ENCODE measurements at places on chromosomes 1 and 21.

- H3K4me1 ChIP-seq: peaks cover 91% of the 10 kb centered on the region
- peaks cover 5% of the 10 kb centered on the region for H3K36me3 ChIP-seq
- H3K27me3 ChIP-seq: no peaks in the 10 kb centered on the region
- H3K4me3 ChIP-seq: peak overlapping the region; percentile 89
- H3K27ac ChIP-seq: peak overlapping the region; percentile 86
Observed at GRCh38 chr21:17784180-17784598, 35.0 kb downstream of the C21orf91 start.

- H3K4me3 ChIP-seq: no peak overlapping the region
- H3K36me3 ChIP-seq: no peaks in the 10 kb centered on the region
- no peaks in the 10 kb centered on the region for H3K4me1 ChIP-seq
- H3K27ac ChIP-seq: no peak overlapping the region
- H3K27me3 ChIP-seq: no peaks in the 10 kb centered on the region
Observed at GRCh38 chr1:10737651-10738050, 58.8 kb downstream of the CASZ1 start.

DNA sequence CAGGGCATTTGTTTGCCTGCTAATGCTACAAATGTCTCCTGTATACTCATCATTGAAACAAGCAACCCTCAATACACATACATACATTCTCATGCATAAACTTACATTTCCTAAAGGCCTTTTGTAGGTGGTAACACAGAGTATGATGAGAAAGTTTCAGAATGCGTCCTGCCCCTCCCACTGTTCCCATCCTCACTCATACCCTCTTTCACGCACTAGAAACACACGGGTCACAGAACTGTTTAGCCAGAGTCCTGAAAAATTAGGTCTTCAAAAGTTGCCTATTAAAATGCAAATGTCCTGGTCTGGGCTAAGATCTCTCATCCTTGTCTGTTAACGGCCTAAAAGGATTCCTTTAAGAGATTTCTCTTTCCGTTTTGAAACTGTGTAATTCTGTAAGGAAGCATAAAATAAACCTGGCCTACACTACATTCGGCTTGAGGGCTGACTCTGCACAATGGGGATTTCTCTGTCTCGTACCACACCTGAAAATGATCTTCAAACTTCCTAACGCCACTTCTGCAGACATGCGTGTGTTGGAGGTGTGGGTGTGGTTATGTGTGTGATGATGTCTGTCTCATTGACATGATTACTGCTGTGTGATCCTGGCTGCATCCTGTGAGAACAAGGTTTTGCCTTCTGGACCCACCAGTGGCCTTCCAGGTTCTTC lies 5.3 kb upstream of the FCER1A start:
- DNase-seq: no peak
- H3K27me3 ChIP-seq: peaks cover 2% of the 10 kb centered on the region
- no peaks in the 10 kb centered on the region for H3K36me3 ChIP-seq
- no peak overlapping the region for H3K4me3 ChIP-seq
- no peak overlapping the region for H3K27ac ChIP-seq
- no peaks in the 10 kb centered on the region for H3K4me1 ChIP-seq

DNA sequence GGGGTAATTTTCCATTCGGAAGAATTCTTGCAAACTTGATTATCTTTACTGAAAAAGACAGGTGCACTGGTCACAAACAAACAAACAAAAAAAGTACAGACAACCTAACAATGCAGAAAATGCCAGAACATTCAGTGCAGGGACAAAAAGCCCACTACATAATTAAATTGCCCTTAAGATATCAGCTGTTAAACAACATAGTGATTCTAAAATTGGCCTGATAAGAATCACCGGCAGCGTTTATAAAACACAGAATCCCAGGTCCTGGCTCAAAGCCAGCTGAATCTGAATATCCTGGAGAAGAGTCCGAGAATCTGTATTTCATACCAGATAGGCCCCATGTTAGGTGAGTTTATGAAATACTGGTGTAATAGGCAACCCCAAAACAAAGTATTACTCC lies 6.1 kb downstream of the PLPP3 start:
- peaks cover 12% of the 10 kb centered on the region for H3K27me3 ChIP-seq
- H3K4me3 ChIP-seq: no peak overlapping the region
- H3K27ac ChIP-seq: no peak overlapping the region
- no peaks in the 10 kb centered on the region for H3K4me1 ChIP-seq

DNA sequence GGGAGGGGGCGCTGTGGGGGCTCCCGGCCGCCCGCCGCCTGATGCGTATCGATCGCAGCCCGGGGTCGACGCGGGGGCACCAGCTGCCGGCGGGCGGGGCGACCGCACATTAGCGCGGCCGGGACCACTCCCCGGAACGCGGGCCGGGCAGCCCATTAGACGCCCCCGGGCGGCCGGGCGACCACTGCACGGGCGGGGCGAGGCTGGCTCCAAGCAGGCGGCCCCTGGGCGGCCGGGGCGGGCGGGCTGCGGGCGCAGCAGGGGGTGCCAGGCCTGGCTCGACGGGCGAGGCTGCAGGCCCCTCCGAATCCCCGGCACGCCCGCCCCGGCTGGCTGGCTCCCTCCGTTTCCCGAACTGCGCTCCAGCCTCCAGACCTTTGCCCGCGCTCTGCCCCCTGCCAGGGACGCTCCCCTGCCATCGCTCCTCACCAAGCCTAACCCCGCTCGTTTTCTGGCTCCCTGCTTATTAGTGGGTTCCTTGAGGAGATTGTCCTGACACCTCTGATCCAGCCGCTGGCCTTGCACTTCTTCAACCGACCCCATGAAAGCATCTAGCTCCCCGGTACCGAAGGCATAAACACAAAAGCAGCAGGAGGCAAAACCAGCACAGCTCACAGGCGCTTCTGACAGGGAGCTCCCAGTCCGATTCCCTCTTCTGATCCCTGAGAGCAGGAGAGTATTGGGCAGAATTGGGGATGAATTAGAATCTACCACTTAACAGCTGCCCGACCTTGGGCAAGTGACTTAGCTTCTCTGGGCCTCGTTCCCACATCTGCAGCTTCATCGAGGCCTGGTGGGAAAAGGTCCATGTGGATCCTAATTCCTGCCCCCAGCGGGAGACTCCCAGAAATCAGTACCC lies 92.6 kb upstream of the CASZ1 start:
- H3K27ac ChIP-seq: no peak overlapping the region
- H3K4me1 ChIP-seq: peaks cover 3% of the 10 kb centered on the region
- H3K36me3 ChIP-seq: no peaks in the 10 kb centered on the region

- no peak for DNase-seq
- H3K27me3 ChIP-seq: no peaks in the 10 kb centered on the region
- no peaks in the 10 kb centered on the region for H3K36me3 ChIP-seq
- no peaks in the 10 kb centered on the region for H3K4me1 ChIP-seq
- H3K4me3 ChIP-seq: no peak overlapping the region
- H3K27ac ChIP-seq: no peak overlapping the region
Observed at GRCh38 chr1:46072975-46073374, 59.5 kb downstream of the PIK3R3 start.

- DNase-seq: no peak
- no peak overlapping the region for H3K4me3 ChIP-seq
- no peaks in the 10 kb centered on the region for H3K36me3 ChIP-seq
Observed at GRCh38 chr1:82830690-82831380, 1030.1 kb downstream of the ADGRL2 start.

- no peaks in the 10 kb centered on the region for H3K27me3 ChIP-seq
- DNase-seq: peak; percentile 0
- H3K36me3 ChIP-seq: no peaks in the 10 kb centered on the region
- H3K27ac ChIP-seq: no peak overlapping the region
- H3K4me3 ChIP-seq: no peak overlapping the region
Observed at GRCh38 chr21:46002841-46003574, 21.4 kb downstream of the COL6A1 start.

DNA sequence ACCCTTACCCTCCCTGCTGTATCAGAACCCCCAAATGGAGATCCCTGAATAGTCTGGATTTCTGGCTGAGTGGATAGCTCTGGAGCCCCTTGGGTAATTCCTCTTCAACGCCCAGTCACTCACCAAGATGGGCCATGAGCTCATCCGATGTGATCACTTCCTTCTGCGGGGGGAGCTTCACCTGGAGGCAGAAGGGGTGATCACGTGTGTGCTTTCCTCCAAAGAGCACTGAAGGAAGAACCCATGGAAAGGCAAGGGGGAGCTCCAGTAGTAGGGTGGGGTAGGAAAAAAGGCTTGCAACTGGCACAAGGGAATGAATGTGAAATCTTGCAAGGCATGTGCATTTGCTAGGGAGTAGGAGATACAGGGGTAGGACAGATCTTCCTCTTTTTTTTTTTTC lies 5.1 kb downstream of the MINDY1 start:
- DNase-seq: no peak
- no peaks in the 10 kb centered on the region for H3K27me3 ChIP-seq
- no peak overlapping the region for H3K4me3 ChIP-seq
- H3K27ac ChIP-seq: no peak overlapping the region
- H3K4me1 ChIP-seq: peaks cover 38% of the 10 kb centered on the region
- peaks cover 37% of the 10 kb centered on the region for H3K36me3 ChIP-seq

DNA sequence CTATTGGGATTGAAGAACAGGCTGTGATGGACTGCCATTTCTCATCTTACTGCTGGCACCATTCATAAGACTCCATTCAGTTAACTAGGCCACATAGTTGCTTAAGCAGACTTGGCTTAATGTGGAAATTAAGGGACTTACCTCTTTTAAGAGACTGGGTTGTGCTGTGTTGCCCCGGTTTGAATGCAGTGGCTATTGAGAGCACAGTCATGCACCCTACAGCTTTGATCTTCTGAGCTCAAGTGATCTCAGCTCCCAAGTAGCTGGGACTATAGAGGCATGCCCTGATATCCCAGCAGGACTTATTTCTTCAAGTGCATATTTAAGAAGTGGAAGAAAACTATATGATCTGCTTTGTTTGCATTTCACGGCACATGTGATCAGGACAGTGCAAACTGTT lies 181.1 kb downstream of the RASAL2 start:
- no peaks in the 10 kb centered on the region for H3K27me3 ChIP-seq
- H3K4me3 ChIP-seq: no peak overlapping the region
- H3K36me3 ChIP-seq: no peaks in the 10 kb centered on the region
- H3K27ac ChIP-seq: no peak overlapping the region
- no peaks in the 10 kb centered on the region for H3K4me1 ChIP-seq

GRCh38 chr21:39385299-39386145 lies 36.6 kb upstream of the HMGN1 start:
- no peak overlapping the region for H3K27ac ChIP-seq
- H3K4me3 ChIP-seq: peak overlapping the region; percentile 37
- peak; percentile 53 for DNase-seq
- no peaks in the 10 kb centered on the region for H3K27me3 ChIP-seq
- peaks cover 28% of the 10 kb centered on the region for H3K4me1 ChIP-seq
- no peaks in the 10 kb centered on the region for H3K36me3 ChIP-seq

DNA sequence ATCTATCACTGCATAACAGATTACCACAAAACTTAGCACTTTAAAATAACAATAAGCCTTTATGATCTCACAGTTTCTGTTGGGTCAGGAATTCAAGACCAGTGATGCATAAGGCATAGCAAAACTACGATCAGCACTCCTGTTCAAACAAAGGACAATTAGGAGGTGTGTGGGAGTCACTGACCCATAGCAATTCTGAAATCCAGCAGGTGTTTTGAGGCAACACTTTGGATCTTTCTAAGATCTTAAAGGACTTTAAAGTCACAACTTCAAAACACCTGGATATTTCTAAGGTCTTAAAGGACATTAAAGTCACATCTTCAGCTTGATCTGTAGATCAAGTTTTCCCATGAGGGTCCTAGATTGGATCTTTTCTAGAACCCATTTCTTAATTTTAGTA lies 35.3 kb downstream of the AKT3 start:
- H3K4me1 ChIP-seq: no peaks in the 10 kb centered on the region
- H3K27me3 ChIP-seq: no peaks in the 10 kb centered on the region
- no peak for DNase-seq
- no peak overlapping the region for H3K27ac ChIP-seq

- H3K36me3 ChIP-seq: peaks cover 41% of the 10 kb centered on the region
- no peak for DNase-seq
- H3K27me3 ChIP-seq: no peaks in the 10 kb centered on the region
- H3K4me3 ChIP-seq: no peak overlapping the region
Observed at GRCh38 chr1:172600615-172601014, 58.3 kb upstream of the FASLG start.

- H3K4me1 ChIP-seq: no peaks in the 10 kb centered on the region
- no peak overlapping the region for H3K4me3 ChIP-seq
- no peaks in the 10 kb centered on the region for H3K36me3 ChIP-seq
- H3K27me3 ChIP-seq: no peaks in the 10 kb centered on the region
Observed at GRCh38 chr21:46153247-46154154, 1.9 kb downstream of the FTCD start.

DNA sequence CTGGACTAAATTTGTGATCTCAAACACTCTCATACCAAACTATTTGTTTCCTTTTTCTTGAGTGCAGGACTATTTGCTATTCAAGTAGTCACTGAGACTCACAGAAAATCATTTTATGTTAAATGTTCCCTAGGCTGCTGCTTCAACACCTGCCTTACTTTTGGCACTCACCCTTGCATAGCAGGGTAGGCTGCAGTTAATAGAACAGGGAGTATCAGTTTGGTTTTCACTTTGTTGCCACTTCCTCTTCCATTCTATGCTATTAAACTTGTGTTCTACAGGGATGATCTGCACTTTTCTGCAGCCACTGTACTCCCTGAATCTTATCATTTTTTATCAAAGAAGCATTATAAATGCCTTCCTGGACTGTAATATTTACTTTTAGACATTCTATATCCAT lies 148.7 kb upstream of the PRMT6 start:
- H3K4me1 ChIP-seq: no peaks in the 10 kb centered on the region
- no peak overlapping the region for H3K27ac ChIP-seq
- no peak for DNase-seq
- H3K4me3 ChIP-seq: no peak overlapping the region
- no peaks in the 10 kb centered on the region for H3K36me3 ChIP-seq
- H3K27me3 ChIP-seq: no peaks in the 10 kb centered on the region

DNA sequence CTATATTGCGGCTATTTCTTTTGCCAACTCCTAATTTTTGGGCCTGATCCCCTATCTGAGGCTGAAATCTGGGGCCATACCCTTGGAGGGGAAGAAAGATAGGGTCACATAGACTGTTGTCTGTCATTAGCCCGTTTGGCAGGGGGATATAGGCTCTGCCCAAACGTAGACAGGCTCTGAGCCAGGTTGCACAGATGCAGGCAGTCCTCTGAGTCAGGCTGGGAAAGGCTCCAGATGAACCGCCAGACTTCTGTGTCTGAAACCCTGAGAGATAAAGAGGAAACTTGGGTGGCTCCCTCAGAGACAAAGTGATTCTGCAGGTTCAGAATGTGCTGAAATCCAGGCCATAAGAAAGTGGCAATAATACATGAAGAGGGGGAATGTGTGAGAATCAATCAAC lies 4.0 kb upstream of the CAP1 start:
- no peaks in the 10 kb centered on the region for H3K27me3 ChIP-seq
- peak overlapping the region; percentile 36 for H3K27ac ChIP-seq
- no peaks in the 10 kb centered on the region for H3K36me3 ChIP-seq
- no peak for DNase-seq
- H3K4me3 ChIP-seq: no peak overlapping the region

GRCh38 chr1:39758556-39759435 lies 12.4 kb downstream of the OXCT2 start:
- H3K36me3 ChIP-seq: peaks cover 53% of the 10 kb centered on the region
- no peak for DNase-seq
- H3K27ac ChIP-seq: no peak overlapping the region

- no peak overlapping the region for H3K4me3 ChIP-seq
- no peaks in the 10 kb centered on the region for H3K27me3 ChIP-seq
- H3K27ac ChIP-seq: no peak overlapping the region
- H3K36me3 ChIP-seq: no peaks in the 10 kb centered on the region
Observed at GRCh38 chr1:218430822-218431221, 85.7 kb downstream of the TGFB2 start.

GRCh38 chr1:196960854-196961253 lies 16.5 kb upstream of the CFHR5 start:
- H3K27ac ChIP-seq: no peak overlapping the region
- no peaks in the 10 kb centered on the region for H3K4me1 ChIP-seq
- no peak overlapping the region for H3K4me3 ChIP-seq
- no peak for DNase-seq
- no peaks in the 10 kb centered on the region for H3K27me3 ChIP-seq
